ENCODE measurements at places on chromosomes 3 and 15.

- no peak for DNase-seq
These were observed 121.2 kb upstream of the NR2F2 start for GRCh38 chr15:96209285-96209735.

DNA sequence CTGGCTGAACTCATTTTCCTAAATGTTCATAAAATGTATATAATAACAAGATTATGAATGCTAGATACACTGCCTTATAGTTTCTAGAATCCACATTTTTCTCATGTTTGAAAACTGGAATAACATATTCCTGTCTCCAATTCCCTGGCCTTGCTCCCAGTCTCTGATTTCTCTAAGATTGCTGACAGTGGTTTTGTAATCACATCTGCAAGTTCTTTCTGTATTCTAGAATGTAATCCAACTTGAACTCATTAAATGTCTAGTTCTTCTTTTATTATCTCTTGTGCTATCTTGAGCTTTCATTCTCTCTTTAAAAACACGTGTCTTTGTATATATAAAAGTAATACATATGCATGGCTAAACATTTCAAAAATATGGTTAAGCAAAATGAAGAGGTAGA is 215.2 kb upstream of the ADAMTS9 start:
- DNase-seq, result no peak

DNA sequence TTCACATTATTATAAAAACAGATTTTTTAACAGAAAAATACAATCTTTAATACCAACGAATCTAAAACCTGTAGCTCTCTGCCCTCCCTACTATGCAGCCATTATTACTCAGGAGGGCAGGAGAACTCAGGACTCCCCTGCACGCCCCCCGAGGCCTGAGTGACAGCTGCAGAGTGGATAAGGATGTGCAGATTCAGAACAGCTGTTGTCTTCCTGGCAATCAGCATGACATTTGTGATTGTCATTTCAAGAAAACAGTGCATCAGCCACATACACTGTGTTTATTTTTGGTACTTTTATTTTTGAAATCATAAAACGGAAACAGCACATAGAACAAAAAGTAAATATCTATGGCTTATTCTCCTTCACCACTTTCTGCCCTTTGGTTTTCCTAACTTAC is 450.8 kb downstream of the OCA2 start:
- DNase-seq, result no peak

GRCh38 chr3:19934098-19934566 is at the start of gene EFHB:
EFHB (minus strand) TSS chr3:19934217; CDS start chr3:19934018, 199 bp downstream.
- DNase-seq, result no peak

- no peak for DNase-seq
These were observed 54.0 kb downstream of the PLOD2 start for GRCh38 chr3:146106986-146107385.

DNA sequence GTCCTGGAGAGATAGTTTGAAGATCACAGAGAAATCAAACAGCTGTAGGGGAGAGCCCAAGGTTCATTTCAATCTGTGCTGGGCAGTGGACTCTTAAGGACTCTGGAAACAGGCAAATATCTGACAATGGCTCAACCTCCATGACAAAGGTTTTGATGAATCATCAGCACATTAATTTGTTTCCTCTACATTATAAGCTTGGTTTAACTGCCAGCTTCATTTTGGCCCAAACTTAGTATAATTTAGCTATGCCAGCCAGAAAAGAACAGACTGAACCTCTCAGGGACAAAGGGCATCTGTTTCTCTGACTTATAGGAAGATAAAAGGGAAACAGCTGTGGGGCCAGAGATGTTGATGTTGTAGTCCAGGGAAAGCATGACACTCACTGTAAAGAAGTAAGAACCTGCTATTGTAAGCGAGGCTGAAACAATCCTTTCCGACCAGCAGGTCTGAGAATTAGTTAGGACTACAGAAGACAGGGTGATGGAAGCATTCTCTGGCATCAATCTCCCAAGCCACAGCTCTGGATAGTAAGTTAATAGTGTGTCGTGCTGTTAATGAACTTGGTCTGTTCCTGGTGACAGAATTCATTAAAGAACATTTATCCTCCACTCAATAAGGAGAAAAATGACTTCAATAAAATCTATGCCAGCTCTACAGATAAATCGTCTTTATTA is 110.1 kb downstream of the KCNMB2 start:
- no peak for DNase-seq
